Body of pancreas (tissue), 4 donors: ENCODE measurements at places on chromosomes 7 and 10.

- no peak for DNase-seq
Observed at GRCh38 chr7:2405601-2406345, 2.4 kb downstream of the CHST12 start.

- DNase-seq, result no peak
Observed at GRCh38 chr10:98340261-98340939, 72.4 kb upstream of the LOXL4 start.

GRCh38 chr7:106140406-106141173, 28.5 kb upstream of the SYPL1 start:
- no peak for DNase-seq

GRCh38 chr7:136957391-136957790, 88.9 kb downstream of the CHRM2 start:
- DNase-seq, result no peak

DNA sequence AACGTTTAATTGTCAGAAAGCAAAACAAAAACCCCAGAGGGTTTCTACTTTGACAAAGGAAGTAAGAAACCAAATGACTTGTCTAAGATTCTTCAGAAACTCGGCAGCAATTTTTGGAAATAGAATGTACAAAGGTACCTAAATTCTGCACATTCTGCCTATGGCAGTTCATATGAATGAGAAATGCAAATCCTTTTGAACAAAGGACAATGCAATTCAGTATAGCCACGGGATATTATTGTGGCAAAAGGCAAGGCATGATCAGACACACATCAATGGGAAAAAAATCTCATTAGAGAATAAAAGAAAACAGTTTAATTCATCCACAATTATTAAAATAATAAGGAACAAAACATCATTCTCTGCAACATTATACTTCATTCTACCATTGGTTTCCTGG, 93.4 kb downstream of the SEMA3C start:
- no peak for DNase-seq

GRCh38 chr7:108418946-108419345, 37.3 kb downstream of the NRCAM start:
- no peak for DNase-seq

GRCh38 chr10:47403446-47404318, 19.6 kb upstream of the ZNF488 start:
- no peak for DNase-seq

DNA sequence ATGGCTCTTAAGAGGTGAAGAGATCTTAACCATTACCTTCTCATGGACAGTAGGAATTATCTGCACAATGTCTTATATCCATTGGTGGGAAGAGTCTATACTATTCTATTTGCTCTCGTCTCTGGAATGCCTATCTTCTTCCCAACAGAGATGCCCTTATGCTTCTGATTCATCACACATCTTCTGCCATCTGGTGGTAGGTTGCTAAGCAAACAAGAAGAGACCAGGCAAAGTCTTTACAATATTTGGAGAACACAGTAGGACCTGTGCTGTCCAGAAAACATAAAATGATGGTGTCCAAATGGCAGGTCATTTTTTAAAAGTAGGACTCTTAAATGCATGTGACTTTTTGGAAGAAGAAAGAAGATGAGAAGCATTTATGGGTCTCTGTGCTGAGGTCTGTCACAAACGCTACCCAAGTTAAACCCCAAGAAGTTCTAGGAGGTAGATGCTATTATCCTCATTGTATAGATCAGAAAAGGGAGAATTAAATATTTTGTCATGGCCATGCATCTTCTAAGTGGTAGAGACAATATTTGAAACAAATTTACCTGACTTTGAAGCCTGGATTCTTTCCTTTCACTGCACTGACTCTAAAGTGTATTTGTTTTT, 67.8 kb upstream of the NXPH1 start:
- DNase-seq, result no peak

GRCh38 chr10:7988989-7989388, 65.5 kb upstream of the GATA3 start:
- no peak for DNase-seq

GRCh38 chr7:75866489-75867389, 12.1 kb upstream of the RHBDD2 start:
- peak; percentile 58 for DNase-seq

GRCh38 chr10:79070081-79070605, 1.4 kb downstream of the ZMIZ1 start:
- DNase-seq, result peak; percentile 57

GRCh38 chr7:70355198-70356020, 757.1 kb downstream of the AUTS2 start:
- DNase-seq, result no peak

- DNase-seq, result no peak
Observed at GRCh38 chr7:46900312-46901263, 681.3 kb downstream of the TNS3 start.

DNA sequence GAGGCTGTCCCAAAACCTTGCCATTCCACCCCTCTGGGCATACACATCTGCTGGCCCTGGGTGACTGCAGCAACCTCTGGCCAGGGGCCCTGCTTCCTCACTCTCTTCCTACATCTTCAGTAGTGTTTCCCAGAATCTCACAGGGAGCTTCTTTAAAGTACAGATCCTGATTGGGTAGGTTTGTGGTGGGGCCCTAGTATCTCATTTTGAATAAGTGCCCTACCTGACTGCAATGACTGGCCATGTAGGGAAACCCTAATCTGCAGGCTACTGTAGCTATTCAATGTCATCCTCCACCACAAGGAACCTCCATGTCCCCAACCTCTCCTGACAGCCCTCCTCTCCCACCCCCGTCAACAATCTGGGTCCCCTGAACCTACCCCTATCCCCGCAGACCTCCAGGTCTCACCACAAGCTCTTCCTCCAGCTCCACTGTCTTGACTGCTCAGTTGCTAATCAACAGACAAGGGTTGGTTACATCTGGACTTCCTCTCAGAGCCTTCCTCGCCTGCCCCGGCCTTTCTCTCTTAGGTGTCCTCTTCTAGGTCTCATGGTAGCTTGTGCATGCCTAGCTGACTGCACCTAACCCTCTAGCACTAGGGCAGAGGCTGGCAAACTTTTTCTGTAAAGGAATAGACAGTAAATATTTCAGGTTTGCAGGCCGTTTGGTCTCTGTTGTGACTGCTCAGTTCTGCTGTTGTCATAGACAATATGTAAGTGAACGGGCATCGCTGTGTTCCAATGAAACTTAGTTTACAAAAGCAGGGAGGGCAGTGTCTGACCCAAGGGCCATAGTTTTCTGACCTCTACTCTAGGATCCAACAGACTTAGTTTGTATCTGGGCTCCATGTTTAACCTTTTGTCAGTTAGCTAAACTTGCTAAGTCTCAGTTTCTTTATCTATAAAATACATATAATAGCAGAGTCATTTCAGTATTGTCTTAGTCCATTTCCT, 121.1 kb downstream of the AOAH start:
- no peak for DNase-seq

DNA sequence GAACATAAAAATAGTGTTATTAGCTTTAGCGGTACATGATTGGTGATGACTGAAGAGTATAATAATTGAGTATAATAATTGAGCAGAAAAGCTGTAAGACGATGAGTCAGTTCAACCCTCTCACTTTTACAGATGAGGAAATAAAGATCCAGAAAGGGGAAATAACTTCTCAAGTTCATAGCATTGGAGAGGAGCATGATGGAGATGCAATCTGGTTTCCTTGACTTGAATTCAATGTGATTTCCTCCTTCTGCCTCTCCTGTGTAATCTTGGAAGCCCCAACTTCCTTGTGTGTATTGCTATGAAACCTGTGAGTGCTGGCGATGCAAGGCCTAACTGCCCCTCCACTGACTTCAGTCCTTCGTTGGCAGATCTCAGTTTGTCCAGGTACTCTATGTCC, 265.1 kb downstream of the LRMDA start:
- no peak for DNase-seq

DNA sequence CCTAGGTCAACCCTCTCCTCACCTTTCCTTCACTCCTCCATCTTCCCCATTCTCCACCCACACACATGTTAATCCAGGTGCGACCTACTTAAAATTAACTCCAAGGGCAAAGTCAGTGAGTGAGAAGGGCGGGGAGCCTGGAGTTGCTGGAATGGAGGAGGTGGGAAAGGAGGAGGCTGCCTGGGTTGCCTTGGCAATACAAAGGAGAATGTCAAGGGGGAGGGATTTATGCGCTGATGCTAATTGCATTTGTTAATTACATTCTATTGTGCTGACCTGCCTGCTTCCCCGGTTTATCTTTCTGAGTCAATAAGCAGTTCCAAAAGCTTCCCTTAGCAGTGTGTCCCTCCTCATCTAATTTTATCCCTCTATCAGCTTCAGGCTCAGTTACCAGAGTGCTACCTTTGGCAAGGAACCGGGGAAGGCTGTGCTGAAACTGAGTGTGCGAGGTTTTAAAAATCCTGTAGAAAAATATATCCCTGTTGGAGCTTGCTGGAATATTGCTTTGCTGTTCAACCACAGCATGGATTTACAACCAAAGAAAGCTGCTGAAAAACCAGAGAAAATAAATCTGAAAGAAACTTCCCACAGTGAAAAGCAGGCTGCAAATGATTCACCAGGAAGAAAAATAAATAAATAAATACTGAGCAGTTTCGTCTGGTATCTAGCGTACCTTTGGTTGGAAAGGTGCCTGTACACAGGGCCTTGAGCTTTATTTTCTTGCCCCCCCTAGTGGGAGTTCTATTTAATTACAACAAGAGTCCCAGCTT, 113.2 kb upstream of the DGKB start:
- peak; percentile 75 for DNase-seq

DNA sequence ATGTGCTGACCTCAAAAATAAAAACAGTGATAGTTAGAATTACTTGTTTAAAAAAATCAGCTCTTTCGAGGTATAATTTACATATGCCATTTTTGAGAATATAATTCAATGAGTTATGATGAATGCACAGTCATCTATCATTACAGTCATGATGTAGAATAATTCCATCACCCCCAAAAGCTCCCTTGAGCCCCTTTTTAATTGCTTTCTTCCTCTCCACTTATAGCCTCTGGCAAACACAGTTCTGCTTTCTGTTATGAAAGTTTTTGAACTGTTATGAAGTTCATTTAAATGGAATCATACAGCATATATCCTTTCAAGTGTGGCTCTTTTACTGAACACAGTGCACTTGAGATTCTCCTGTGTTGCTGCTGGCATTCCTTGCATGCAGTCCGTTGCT, 41.4 kb downstream of the PRTFDC1 start:
- DNase-seq, result no peak

DNA sequence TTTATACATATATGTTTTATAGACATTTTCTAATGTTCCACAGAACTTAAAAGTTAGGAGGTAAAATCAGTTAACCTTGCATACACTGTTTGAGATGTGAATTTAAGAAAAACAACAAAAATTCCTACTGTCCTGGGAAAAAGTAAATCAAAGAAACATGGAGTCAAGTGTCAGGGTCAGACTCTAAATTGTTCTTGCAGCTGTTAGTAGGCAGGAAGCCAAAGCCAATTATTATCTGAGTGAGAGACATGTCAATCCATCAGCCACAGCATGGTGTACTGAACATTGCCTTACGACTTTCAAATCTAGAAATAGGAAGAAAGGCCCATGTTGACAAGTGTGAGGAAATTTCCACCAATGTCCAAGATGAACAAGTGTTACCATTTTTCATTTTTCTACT, 461.2 kb upstream of the MBL2 start:
- DNase-seq, result no peak

DNA sequence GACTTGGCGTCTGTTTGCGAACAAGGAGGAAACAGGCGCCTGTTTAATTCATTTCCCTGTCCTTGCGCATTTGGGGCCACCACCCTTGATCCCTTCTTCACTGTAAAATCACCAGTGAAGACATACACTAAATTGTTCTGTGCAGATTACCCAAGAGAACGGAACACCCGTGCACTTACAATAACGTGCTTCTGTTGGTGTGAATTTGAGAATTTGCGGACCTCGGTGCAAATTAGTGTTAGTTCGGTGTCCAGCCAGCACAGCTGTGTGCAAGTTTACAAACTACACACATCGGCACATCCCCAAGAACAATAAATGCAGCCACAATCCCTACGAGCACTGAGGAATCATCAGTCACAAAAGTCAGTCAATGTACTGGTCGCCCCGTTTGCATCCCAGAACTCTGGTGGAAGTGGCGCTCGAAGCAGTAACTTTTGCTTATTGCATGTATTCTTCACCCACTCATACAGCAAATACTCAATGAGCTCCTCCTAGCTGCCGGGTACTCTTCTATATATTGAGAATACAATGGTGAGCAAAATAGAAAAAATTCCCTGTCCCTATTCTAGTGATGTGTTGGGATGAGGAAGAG, 786 bp upstream of the CNOT4 start:
- DNase-seq, result no peak

DNA sequence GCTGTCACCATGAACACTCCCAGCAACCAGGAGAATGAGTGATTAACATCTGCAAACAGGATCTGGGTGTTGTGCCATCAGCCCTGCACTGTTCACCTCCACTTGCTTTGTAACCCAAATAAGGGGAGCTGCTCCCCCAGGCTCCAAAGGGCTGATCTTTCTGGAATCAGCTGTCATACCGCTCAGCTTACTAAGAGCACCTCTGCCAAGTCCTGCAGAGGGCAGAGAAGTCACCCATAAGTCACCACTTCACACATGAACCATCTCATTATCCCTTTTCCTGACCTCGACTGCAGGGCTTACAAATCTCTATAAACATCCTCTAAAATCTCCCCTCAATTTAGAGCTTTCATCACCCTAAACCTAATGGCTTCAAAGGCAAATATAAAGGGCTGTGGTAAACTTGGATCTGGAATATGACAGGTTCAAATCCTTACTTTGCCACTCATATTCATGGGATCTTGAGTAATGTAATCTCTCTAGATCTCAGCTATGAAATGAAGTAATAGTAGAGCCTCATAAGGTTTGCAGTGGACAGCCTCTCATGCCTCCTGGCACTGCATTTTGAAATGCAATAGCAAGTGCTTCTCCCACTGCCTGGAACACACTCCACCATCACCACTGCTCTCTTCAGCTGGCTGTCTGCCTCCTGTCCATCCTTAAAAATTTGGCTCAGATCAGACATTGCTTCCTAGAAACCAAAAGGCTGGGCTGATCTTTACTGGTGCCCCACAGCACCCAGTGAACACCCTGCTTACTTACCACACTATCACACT, 38.8 kb downstream of the ERLIN1 start:
- DNase-seq, result no peak

DNA sequence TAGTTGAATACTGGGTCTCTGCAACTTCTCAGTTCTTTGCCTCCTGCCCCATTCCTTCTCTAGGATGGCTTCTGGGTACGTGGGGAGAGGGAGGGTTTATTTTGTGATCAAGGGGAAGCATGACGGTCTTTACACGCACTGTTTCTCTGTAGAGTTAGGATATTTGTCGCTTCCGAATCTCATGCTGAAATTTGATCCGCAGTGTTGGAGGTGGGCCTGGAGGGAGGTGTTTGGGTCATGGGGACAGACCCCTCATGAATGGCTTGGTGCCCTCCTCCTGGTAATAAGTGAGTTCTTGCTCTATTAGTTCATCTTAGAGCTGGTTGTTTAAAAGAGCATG, 311.2 kb downstream of the GALNT17 start:
- DNase-seq, result no peak

DNA sequence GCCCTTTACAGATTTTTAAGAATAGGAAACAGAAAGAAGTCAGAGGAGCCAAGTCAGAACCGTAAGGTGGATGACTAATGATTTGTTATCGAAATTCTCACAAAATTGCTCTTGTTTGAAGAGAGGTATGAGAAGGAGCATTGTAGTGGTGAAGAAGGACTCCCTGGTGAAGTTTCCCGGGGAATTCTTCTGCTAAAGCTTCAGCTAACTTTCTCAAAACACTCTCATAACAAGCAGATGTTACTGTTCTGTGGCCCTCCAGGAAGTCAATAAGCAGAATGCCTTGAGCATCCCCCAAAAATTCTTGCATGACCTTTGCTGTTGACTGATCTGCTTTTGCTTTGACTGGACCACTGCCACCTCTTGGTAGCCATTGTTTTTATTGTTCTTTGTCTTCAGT, 152.9 kb downstream of the HGF start:
- no peak for DNase-seq

GRCh38 chr7:94630855-94631254, 25.1 kb downstream of the SGCE start:
- DNase-seq, result no peak
